ENCODE measurements at places on chromosomes 6 and 20.

DNA sequence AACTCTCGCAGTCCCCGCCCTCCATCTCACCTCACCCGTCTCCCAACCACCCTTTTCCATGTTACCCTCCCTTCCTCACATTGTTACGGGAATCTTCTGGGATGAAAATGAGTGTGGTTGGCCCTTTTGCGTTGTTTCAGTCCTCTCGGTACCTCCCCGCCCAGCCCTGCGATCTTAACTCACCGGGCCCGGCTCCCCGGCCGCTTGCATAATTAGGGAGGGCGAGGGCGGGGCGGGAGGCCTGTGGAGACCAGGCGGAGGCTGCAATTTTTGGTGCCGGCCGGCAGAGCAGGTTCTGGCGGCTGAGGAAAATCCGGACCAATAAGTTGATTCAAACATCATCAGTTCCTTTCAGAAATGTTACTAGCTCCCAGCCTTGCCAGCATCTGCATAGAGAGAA, 25.2 kb downstream of the TFAP2B start:
- no peak for DNase-seq

- DNase-seq, result no peak
Observed at GRCh38 chr20:57323034-57323433, 6.6 kb upstream of the SPO11 start.

- no peak for DNase-seq
Observed at GRCh38 chr6:170462366-170463020, 90.6 kb downstream of the PSMB1 start.

GRCh38 chr6:158381214-158381613, 68.9 kb downstream of the TULP4 start:
- DNase-seq, result no peak

DNA sequence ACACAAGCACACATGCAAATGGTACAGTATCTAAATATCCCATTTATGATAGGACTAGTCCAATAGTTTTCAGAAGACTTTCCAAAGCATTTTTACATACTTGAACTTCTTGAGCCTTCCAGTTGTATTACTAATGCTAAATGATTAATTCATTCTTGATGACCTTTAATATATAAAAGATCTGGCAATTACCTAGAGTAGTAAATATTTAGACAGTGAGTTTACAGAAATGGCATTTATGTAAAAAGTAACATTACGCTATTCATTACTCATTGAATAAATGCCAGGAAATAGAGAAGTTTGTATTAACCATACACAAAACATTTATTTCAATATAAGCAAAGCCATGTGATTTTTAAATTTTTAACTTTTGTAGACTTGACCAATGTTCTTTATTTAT, 158.8 kb downstream of the DST start:
- no peak for DNase-seq

DNA sequence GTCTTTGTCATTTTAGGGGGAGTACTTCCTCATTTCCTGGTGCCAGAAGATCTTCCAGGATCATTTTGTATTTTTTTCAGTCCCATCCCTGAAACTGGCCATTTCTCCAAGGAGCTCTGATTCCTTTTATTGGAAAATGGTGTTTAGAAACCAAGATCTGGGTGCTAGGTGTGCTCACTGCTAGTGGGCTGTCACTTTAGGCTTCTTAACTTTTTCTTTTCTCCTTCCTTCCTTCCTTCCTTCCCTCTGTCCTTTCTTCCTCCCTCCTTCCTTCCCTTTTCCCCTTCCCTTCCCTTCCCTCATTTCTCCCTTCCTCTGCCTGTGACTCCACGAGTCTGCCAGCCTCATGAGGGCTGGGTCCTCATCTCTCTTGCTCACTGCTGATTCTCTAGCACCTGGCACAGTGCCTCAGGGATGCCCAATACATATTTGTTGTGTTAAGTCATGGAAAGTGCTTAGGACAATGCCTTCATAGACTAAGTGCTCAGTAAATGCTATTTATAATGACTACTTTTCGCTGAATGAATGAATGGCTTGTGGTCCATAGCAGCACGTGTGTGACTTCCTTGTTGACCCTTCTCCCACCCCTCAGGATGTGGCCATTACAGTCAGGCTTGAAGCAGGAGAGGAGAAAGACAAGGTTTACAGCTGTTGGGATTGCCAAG, 36.9 kb downstream of the APCDD1L start:
- no peak for DNase-seq

All from iPS DF 6.9 (cell line).